Lung microvascular endothelial cell (primary cell): ENCODE measurements at places on chromosomes 4 and X.

GRCh38 chr4:149830823-149831222 lies 15.2 kb upstream of the IQCM start:
- DNase-seq, result no peak

DNA sequence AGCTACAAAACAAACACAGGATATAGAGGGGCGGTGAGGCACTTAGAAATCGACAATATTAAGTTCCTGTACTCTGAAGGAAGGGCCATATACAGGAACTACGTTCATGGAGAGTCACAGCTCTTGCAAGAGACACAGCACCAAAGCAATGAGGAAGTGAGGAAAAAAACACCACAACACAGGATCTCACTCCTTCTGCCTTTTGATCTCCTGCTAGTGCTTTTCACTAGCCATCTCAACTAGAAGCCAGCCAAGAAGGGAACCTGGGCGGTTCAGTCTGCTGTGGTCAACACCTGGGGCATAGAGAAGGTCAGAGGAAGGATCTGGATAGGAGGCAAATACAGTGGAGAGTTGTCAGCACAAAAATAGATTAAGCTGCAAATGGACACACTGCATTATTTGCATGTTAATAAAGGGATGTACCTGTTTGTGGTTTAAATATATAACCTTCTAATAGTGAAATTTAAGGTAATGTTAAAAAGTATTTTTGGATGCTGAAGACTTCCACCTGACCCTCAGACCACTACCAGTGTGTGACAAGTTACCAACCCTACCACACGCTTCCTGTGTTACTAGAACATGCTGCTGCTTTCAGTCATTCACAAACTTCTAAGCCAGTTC lies 104.6 kb downstream of the DTHD1 start:
- no peak for DNase-seq

DNA sequence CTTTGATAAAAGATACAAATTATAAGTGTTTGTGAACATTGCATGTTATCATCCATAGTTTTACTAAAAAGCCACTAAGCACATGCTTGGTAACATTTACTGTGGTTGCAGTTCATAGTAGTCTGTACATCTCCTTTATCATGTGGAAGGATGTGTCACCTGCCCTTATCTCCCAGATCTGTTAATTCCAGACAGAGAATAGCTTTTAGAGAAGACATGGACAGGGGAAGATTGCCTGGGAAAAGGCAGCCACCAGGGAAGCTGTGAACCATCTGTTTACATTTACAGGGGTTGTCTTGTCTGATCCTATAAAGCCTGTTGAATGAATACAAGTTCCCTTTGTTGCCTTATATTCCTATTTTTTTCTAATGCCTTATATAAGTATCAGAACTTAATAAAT lies 396.0 kb downstream of the FAT4 start:
- DNase-seq, result no peak

DNA sequence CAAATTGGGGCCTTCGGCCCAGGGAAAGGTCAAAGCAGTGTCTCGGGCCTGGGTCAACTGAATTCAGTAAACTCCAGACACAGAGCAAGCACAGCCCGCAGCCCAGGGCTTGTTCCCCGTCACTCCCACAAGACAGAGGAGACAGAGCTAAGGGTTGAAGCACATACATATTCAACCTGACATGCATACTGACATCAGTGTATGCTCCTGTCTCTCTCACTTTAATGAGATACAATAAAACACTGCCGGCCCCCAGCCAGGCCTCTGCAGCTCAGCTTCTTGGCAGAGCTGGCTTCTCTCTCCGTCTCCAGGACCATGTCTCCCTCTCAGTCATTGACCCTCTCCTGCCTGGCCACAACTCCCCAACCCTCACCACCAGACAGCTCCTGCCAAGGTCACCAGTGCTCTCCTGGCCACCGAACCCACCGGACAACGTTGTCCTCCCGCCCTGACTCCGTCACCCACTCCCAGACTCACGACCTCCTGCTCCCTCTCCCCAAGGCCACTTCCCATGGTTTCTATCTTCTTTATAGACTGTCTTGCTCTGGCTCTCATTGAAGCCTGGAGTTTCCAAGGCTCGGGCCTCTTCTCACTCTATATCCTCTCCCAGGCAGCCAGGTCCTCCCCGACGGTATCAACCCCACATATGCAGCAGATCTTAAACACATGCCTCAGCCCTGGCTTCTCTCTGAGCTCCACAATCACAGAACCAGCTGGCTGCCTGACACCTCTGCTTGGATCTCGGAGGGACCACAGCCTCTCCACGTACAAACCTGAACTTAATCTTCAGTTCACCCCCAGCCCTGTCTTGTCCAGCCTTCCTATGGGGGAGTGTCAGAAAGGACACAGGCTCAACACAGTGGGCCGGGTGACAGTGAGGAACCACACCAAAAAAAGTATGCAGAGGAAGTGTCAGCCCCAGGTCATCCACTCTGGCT lies 67.7 kb upstream of the C4orf50 start:
- DNase-seq, result no peak

- no peak for DNase-seq
Observed at GRCh38 chr4:184067931-184068554, 149.6 kb downstream of the ENPP6 start.

- DNase-seq, result no peak
Observed at GRCh38 chr4:10671366-10671765, 13.2 kb downstream of the CLNK start.

DNA sequence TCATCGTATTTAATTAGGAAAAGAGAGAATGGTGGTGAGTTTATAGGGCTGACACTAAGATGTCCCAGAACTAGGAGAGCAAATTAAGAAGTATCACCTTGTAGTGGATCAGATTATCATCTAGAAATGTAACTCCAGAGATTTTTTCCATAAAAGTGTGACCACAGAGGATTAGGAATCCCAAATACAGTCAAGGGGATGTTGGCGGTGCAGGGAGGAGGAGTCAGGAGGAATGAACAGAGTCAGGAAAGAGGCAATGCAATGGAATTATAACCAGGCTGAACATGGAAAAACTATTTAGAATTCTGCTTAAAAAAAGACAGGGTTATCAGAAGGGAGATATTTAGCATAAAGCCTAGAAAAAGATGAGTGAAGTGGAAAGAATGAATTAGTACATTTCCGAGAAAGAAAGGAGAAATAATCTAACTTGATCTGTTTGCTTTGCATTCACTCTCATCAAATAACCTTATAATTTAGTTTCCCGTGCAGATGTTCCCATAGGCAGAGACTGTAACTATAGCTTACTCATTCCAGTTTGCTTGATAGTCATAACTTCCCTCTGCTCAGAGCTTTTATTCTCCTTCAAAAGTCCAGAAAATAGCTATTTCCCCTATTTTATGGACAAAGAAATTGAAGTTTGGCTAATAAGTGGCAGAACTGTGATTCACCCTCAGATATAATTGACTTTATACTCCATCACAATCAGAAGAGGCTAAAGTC lies 56.4 kb downstream of the SCFD2 start:
- no peak for DNase-seq

- DNase-seq, result no peak
Observed at GRCh38 chr4:89994176-89994873, 99.7 kb downstream of the MMRN1 start.

DNA sequence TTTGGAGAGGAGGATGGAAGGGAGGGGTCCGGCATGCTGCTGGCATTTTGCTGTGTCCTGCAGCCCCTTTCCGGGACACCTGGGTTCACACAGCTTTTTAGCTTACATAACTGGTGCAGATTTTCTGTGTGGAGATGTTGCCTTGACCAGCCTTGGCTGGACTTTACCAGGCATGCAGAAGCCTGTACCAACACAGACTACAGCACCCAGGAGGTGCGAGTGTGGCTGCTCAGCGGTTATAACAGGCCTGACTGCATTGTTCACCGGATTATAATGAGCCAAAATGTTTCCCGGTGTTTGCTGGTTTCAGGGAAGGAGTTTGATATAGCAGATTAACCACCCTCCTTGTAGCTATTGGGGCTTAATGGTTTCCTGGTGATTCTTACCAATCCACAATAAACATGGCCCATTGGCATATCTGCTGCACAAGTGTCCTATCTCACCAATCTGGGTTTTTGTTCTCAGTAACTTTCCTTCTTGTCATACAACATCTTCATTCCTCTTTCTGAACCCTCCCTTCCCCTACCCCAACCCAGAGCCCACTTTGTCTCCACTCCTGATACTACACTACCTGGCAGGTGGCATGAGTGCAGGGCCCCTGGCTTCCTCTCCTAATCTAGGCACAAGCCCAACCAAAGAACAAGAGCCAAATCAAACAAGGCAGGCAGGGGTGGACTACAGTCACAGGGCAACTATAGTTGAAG lies 3.9 kb downstream of the RPL10 start:
- DNase-seq, result no peak

GRCh38 chr4:103156106-103156505 lies 42.0 kb downstream of the CENPE start:
- no peak for DNase-seq

- DNase-seq, result no peak
Observed at GRCh38 chrX:140715787-140716186, 6.2 kb downstream of the LINC00632 start.

GRCh38 chrX:106903291-106903824 lies at the start of gene RIPPLY1:
Gene RIPPLY1 (minus strand): TSS chrX:106903341. CDS start chrX:106903287, 54 bp downstream.
- no peak for DNase-seq

- peak; percentile 16 for DNase-seq
Observed at GRCh38 chr4:38837849-38838248, 18.8 kb downstream of the TLR6 start.

GRCh38 chrX:148192547-148192946 lies 211.4 kb downstream of the FMR1NB start:
- no peak for DNase-seq

GRCh38 chr4:6633091-6633906 lies 7.2 kb upstream of the MRFAP1 start:
- peak; percentile 23 for DNase-seq

- no peak for DNase-seq
Observed at GRCh38 chr4:161404346-161405110, 759.3 kb downstream of the FSTL5 start.

GRCh38 chr4:109554971-109555370 lies 5.1 kb upstream of the MCUB start:
- DNase-seq, result no peak

DNA sequence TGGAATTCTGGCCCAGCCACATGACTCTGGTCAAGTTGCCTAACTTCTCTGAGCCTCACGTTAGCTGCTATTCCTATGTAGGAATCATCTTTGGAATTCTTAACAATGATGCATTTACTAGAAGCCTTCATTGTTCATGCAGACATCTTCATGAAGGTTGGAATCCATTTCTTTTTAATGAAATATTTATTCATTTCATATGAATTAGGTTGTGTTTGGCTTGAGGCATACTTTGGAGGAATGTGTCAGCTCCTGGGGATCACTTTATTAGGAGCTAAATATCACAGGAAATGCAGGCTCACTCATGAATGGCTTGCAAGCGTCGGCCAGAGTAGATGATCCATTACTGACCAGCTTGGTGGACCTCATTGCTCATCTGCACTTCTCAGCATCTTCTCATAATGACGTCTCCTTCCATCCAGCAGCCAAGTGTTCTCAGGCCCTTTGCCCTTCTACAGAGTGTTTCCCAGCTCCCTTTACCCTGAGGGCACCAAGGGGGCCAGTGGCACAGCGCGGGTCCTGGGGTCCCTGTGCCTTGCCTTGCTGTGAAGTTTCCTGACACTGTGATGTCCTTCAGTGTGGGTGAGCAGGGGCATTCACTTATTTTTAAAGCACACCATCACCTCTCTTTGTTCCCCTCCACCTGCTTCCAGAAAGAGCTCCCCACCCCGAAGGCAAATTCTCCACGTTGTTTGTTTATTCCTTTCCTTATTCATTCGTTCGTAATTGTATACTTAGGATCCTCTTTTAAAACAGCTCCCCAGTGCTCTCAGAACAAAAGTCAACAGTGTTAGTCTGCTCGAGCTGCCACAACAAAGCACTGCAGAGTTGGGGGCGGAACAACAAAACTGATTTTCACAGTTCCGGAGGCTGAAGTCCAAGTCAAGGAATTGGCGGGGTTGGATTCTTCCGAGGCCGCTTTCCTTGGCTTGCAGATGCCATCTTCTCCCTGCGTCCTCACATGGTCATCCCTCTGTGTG lies 106.8 kb downstream of the STK32B start:
- no peak for DNase-seq
